NAMALWA (cell line): ENCODE measurements at places on chromosomes 16 and 17.

- DNase-seq, result no peak
These were observed 15.8 kb upstream of the IGFALS start for GRCh38 chr16:1809281-1809801.

- no peak for DNase-seq
These were observed 147.1 kb downstream of the WWOX start for GRCh38 chr16:78246559-78246958.

DNA sequence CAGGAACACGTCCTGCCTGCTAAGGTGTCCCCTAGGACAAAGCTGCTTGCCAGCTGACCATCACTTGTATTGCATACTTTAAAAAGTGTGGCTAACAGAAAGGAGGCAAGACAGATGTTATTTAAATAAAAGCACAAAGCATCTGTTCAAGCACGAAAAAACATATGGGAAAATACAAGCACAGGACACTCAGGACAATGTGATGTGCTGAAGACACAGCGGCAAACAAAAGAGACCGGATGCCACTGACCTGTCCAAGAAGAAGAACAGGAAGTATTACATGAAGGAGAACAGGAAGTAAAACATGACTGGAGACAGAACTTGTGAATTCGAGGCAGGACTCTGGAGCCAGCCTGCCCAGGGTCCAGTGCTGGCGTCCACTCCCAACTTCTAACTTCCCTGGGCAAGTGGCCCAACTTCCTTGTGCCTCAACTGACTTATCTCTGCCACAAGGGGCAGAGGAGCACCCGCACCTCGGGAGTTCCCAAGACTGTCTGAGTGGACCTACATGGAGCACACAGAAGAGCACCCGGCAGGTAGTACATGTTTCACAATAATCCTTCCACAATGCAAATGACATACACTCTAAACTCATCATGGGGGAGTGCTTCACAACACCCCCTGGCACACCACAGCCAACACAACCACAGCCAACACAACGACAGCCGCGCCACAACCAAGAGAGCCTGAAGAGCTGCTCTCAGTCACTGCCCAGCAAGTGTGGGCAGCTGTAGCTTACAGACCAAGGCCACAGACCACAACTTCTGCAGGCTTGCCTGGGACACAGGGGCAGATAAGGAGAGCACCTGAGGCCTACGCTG, 36.6 kb downstream of the ANKRD11 start:
- no peak for DNase-seq

DNA sequence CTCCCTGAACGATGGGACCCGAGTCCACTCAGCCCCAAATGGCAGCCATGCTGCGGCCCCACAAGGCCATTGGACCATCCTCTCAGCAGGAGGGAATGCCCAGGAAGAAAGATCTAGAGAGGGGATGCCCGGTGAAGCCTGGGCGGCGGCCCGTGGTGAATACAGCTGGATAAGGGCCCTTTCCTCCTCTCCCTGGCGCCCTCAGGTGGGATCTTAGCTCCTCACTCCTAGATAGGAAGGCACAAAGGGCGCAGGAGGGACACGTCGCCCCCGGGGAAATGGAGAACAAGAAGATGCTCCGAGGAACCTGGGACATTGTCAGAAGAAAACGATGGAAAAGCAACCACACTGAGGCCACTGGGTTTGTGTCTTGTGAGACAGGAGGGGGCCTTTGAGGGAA, 2.5 kb downstream of the CD300C start:
- DNase-seq, result no peak

- DNase-seq, result no peak
These were observed 3.7 kb downstream of the SPATA2L start for GRCh38 chr16:89697616-89698331.

GRCh38 chr16:8866884-8867215, 2.0 kb downstream of the CARHSP1 start:
- DNase-seq, result no peak

DNA sequence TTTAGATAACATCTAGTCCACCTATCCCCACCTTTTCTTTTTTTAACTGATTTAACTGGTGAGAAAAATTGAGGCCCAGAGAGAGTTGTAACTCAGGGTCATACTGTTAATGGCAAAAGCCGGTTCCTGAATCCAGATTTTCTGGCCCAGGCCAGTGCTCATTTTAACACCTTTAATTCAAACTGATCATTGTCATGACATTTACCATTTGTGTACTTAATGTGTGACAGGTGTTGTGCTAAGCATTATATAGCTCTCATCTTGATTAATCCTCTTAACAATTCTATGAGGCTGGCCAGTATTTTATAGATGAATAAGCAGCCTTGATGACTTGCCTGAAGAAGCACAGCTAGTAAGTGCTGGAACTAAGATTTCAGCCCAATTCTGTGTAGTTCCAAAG, 14.4 kb downstream of the RHOT1 start:
- DNase-seq, result no peak
